Mucosa of descending colon (tissue), 3 donors: ENCODE measurements at places on chromosomes 16 and 17. TPM values are rescaled to one million over a fixed set of nuclear protein-coding genes. Genes with fewer than 3 reads are reported as not detected.

MT3 gene
- not detected for total RNA-seq

FBXO39 gene
- not detected for total RNA-seq

FOXC2 gene
- total RNA-seq, result 0.51 TPM

MED1 gene
- 36.4 TPM for total RNA-seq

PPP1R27 gene
- not detected for total RNA-seq

DNA sequence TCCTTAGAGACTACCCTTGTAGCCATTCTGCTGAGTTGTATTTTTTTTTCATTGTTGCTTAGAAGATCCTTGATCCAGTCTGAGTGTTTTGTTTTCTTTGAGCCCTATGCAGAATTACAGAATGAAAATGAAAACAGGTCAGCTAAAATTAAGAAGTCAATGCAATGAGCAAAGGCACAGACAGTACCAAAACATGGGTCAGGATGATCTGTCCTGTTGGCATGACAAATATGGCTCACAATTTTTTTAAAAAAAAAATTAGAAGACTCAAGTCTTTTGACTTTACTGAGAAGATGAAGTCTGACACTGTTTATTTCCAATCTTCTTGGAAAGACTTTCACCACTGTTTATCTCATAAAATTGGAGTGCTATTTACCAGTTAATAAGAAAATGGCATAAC, 32.4 kb downstream of the KCNJ16 start:
- no peak for DNase-seq

- DNase-seq, result no peak
Observed at GRCh38 chr17:65104973-65105372, 32.2 kb upstream of the RGS9 start.

GRCh38 chr17:66548659-66549310, 246.4 kb downstream of the PRKCA start:
- no peak for DNase-seq

- no peak for DNase-seq
Observed at GRCh38 chr17:49670641-49671040, 7.3 kb downstream of the SPOP start.

DNA sequence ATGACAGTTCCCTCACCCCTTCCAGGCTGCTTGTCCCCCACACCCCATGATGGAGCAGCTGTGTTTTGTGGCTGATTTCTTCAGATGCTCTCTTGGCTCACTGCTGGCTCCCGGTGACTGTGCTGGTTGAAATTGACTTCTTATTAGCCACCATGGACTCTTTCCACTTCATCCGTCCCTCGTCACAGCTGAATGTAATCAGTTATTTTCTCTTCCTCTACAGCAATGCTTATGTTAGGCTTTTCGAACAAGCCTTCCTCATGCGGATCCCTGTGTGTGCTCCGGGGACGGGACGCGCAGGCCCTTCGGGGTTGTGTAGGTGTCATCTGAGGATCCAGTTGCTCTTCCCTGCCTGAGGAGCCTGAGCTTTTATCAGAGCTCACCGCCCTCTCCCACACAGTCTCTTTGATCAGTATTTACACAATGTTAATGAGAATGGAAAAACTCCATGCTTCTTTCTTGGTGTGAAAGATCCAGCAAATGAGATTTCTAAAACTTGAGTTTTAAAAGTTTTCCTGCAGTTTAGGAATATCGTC, 87.5 kb downstream of the RPTOR start:
- no peak for DNase-seq

DNA sequence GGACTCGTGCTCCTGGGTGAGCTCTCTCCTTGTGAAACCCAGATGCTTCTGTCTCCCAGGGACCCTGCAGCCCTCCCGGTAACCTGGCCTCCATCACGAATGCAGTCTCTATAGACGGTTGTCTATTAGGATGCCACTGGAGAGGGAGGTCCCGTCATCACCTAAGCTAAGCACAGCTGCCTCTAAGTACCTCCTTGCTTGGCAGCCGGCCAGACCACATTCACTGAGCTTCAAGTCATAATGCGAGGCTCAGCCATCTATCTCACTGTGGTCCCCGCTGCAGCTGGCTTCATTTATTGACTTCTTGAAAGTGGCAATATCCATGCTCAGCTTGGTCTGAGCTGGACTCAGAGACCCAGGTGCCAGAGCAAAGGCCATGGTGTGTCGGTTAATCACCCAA, 74.5 kb upstream of the HSBP1 start:
- DNase-seq, result no peak

- DNase-seq, result no peak
Observed at GRCh38 chr17:57277923-57278604, 21.7 kb downstream of the MSI2 start.
